ENCODE measurements at places on chromosomes 5 and 9.

GRCh38 chr5:173637340-173637739 lies 20.9 kb upstream of the BOD1 start:
- no peak for DNase-seq
- H3K4me3 ChIP-seq = no peak overlapping the region
- no peaks in the 10 kb centered on the region for H3K4me1 ChIP-seq
- no peak overlapping the region for H3K27ac ChIP-seq
- H3K36me3 ChIP-seq = no peaks in the 10 kb centered on the region

DNA sequence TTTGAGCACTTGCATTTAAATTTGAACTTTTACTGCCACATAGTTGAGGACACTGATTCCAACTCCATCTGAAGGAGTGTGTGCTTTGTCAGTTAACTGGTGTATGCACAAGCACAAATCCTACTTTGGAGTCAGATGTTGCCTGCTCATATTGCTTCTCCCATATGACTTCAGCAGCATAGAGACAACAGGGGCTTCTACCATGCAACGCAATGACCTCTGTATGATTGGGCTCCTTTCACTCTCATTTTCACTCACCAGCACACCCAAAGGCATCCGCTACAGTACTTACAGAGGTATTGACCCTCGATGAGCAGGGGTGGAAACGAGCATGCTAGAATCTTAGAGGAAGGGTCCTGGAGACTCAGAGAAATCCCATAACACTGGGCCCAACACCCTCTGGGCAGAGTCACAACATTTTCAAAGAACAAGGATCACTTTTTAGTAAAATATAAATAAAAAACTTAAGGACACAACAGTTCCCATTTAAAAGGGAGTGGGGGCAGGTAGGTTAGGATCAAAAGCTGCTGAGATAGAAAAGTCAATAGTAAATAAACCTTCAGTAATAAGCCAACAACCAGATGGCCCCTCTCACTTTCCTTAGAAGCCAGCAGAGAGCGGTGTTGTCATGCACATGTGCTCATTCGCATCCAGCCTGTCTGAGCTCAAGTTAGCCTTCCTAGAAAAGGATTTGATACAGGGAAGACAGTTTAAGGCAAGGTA lies 203.8 kb downstream of the SNCAIP start:
- DNase-seq = no peak
- H3K36me3 ChIP-seq = no peaks in the 10 kb centered on the region
- H3K27me3 ChIP-seq = no peaks in the 10 kb centered on the region
- H3K27ac ChIP-seq = no peak overlapping the region

- DNase-seq = no peak
- no peak overlapping the region for H3K4me3 ChIP-seq
- H3K27ac ChIP-seq = no peak overlapping the region
- H3K27me3 ChIP-seq = no peaks in the 10 kb centered on the region
- H3K36me3 ChIP-seq = no peaks in the 10 kb centered on the region
- no peaks in the 10 kb centered on the region for H3K4me1 ChIP-seq
Measured at GRCh38 chr5:133665571-133665970, 53.2 kb upstream of the FSTL4 start.

GRCh38 chr9:109805050-109805449 lies 25.1 kb downstream of the PALM2AKAP2 start:
- H3K27me3 ChIP-seq = peaks cover 3% of the 10 kb centered on the region
- no peaks in the 10 kb centered on the region for H3K4me1 ChIP-seq
- no peak overlapping the region for H3K4me3 ChIP-seq
- H3K36me3 ChIP-seq = no peaks in the 10 kb centered on the region
- no peak for DNase-seq

DNA sequence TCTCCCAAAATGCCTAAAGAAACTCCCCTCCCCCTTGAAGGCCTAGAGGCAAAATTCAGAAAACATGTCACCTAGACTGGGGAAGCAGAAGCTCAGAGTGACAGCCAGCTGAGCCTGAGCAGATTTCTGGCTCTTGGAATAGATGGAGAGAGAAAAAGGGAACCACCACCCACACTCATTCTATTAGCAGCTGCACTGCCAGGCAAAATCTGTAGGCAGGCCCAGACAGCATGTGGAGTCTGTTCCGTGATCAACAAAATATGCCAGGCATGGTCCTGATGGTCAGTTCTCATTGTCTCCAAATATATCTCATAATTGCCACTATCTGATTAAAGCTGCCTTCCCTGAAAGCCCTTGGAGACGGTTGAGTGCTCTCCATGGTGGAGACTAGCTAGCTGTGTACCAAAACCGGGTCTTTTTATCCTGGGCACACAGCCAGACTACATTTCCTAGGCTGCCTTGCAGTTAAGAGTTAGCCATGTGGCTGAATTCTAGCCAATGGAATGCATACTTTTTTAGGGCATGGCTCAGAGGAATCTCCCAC lies 131.7 kb upstream of the GPR151 start:
- no peak overlapping the region for H3K4me3 ChIP-seq
- no peak for DNase-seq
- no peaks in the 10 kb centered on the region for H3K36me3 ChIP-seq

DNA sequence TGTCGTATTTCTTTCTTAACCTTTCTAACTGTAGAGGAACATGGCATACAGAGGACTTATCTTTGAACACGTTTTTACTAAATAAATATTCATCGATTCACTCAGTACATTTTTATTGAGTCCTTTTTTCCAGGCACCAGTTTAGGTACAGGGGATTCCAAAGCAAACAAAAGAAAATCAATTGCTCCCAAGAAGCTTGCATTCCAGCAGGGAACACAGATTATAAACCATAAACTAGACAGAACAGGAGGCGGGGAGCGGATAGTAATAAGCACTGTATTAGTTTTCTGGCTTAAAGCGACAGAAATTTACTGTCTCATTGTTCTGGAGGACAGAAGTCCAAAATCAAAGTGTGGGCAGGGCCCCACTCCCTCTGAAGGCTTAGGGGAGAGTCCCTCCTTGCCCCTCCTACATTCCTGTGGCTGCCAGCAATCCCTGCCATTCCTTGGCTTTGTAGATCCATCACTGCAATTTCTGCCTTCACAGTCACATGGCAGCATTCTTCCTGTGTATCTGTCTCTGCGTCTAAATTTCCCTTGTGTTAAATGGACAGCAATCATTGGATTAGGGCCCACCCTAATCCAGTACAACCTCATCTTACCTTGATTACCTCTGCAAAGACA lies 115.5 kb downstream of the COL23A1 start:
- H3K4me1 ChIP-seq = no peaks in the 10 kb centered on the region
- H3K36me3 ChIP-seq = no peaks in the 10 kb centered on the region
- no peaks in the 10 kb centered on the region for H3K27me3 ChIP-seq
- DNase-seq = peak; percentile 8
- no peak overlapping the region for H3K27ac ChIP-seq

DNA sequence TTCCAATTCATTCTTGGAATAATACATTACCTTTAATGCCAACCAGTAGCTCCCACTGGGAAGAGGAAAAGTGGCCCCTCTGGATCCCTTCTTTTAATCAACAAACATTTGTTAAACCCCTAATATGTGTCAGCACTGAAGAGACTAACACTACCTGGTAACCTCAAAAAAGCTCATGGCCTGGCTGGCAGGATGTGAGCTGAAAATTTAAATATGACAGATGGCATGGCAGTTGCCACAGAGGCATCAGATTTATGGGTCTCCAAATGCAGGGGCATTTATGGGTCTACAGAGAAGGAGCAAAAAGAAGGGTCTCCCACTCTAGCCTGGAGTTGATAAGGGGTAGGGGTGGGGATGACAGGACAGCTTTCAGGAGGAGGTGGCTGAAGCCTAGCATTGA lies 12.5 kb downstream of the DNAH5 start:
- no peaks in the 10 kb centered on the region for H3K27me3 ChIP-seq
- H3K4me3 ChIP-seq = no peak overlapping the region
- no peak for DNase-seq
- H3K36me3 ChIP-seq = no peaks in the 10 kb centered on the region
- no peak overlapping the region for H3K27ac ChIP-seq

- H3K36me3 ChIP-seq = no peaks in the 10 kb centered on the region
- no peak for DNase-seq
- H3K27me3 ChIP-seq = no peaks in the 10 kb centered on the region
- H3K4me1 ChIP-seq = no peaks in the 10 kb centered on the region
- H3K4me3 ChIP-seq = no peak overlapping the region
- H3K27ac ChIP-seq = no peak overlapping the region
Measured at GRCh38 chr5:124783794-124784193, 37.4 kb upstream of the ZNF608 start.

DNA sequence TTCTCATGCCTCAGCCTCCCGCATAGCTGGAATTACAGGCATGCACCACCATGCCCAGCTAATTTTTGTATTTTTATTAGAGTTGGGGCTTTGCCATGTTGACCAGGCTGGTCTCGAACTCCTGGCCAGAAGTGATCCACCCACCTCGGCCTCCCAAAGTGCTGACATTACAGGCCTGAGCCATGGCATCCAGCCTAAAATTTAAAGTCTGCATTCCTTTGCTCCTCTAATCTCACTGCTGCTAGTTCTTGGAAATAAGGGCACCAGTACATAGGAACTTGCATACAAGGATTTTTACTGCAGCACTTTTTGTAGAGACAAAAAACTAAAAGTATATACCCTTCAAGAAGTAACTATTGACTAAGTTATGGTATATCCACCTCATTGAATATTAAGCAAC lies 20.0 kb upstream of the DCP2 start:
- DNase-seq = no peak
- no peak overlapping the region for H3K4me3 ChIP-seq

DNA sequence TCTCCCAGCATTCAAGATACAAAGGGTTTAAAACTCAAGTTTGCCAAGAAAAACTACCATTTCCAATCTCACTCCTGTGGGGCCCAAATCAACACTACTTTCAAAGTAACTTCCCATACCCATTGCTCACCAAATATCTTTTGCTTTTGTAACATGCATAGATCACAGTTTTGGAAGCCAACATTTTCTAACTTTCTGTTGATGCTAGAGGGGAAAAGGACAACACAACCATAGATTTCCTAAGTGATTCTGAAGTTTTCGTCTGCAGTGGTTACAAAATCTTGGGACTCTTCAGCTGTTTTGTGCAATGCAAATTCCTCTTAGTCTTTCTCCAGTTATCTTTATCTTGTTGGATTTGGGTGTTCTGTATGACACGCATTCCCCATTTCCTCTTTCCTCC lies 94.1 kb upstream of the PAPPA start:
- no peaks in the 10 kb centered on the region for H3K27me3 ChIP-seq
- H3K27ac ChIP-seq = no peak overlapping the region
- H3K36me3 ChIP-seq = no peaks in the 10 kb centered on the region
- DNase-seq = no peak

DNA sequence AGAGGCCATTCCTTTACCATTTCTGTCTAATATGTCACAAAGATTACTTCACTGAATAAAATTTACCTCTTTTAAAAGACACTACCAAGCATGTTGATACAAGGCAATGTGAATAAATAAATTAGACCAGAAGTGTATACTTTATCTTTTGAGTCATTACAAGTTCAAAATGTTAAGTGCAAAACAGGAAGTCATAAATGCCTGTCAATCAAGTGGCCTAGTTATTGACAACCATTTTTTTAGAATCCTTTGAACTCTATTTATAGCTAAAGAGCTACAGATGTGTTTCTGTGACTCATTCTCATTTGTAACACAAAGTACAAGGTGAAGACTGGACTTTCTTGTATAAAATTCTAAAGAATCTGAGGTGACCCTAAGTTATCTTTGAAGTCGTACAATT lies 602.7 kb upstream of the SEMA6A start:
- no peak for DNase-seq
- no peaks in the 10 kb centered on the region for H3K27me3 ChIP-seq
- H3K27ac ChIP-seq = no peak overlapping the region
- no peaks in the 10 kb centered on the region for H3K4me1 ChIP-seq
- H3K36me3 ChIP-seq = no peaks in the 10 kb centered on the region

- DNase-seq = no peak
- no peak overlapping the region for H3K27ac ChIP-seq
- no peak overlapping the region for H3K4me3 ChIP-seq
Measured at GRCh38 chr5:124231230-124231629, 515.2 kb downstream of the ZNF608 start.

DNA sequence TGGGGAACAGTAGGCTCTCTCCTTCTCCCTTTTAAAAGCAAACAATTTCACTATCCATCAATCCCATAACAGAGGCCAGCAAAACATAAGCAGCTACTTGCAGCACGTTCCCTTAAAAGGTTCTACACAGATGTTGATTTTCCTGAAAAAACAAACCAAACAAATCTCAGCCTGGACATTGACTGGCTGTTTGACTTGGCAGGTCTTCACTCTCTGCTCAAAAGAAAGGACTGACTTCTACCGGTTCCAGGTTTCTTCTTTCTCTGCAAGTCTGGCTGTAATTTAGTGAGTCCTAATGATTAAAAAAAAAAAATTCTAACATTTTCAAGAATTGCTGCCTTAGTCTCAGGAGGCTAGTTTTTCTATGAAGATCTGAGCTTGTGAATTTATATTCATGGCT lies 203.1 kb upstream of the EFNA5 start:
- no peaks in the 10 kb centered on the region for H3K27me3 ChIP-seq
- no peak for DNase-seq
- no peaks in the 10 kb centered on the region for H3K4me1 ChIP-seq
- no peaks in the 10 kb centered on the region for H3K36me3 ChIP-seq
- no peak overlapping the region for H3K4me3 ChIP-seq
- no peak overlapping the region for H3K27ac ChIP-seq

GRCh38 chr5:10745133-10745532 lies 15.9 kb downstream of the DAP start:
- no peak overlapping the region for H3K4me3 ChIP-seq
- no peak overlapping the region for H3K27ac ChIP-seq
- peaks cover 23% of the 10 kb centered on the region for H3K36me3 ChIP-seq
- H3K27me3 ChIP-seq = no peaks in the 10 kb centered on the region
- H3K4me1 ChIP-seq = no peaks in the 10 kb centered on the region

DNA sequence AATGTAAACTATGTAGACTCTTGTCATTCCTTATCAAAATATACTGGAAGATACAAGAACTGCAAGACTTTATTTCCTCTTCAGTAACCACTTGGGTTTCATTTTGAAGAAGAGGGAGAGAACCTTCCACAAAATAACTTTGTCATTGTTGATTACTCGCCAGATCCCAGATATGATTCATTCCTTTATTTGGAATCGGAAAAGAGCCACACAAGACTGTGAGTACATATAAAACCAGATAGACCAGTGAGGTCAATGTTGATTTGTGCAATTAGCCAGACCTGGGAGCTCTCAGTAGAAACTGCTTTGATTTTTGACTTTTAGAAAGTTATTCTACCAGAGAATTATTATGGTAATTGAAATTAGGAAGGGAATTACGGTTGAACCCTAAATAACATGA lies 146.1 kb downstream of the TMEM167A start:
- H3K27ac ChIP-seq = no peak overlapping the region
- no peaks in the 10 kb centered on the region for H3K4me1 ChIP-seq
- H3K27me3 ChIP-seq = no peaks in the 10 kb centered on the region
- no peaks in the 10 kb centered on the region for H3K36me3 ChIP-seq
- no peak for DNase-seq
- no peak overlapping the region for H3K4me3 ChIP-seq

DNA sequence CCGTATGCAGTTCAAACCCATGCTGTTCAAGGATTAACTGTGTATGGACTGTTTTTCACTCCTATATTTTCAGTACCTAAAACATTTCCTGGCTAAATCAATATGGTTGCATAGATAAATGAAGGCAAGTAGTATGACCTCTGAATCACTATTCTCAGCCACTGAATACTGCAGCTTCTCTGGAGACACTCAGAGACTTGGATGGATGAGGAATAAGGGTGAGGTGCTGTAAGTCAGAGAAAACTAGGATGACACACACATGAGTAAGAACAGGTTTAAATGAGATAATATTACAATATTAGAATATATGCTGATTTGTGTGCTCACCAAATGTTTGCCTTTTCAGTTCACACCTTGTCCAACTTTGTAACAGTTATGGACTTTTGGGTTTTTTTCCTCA lies 26.0 kb upstream of the ANXA1 start:
- no peak overlapping the region for H3K4me3 ChIP-seq
- H3K36me3 ChIP-seq = no peaks in the 10 kb centered on the region
- H3K27ac ChIP-seq = no peak overlapping the region
- no peaks in the 10 kb centered on the region for H3K27me3 ChIP-seq
- DNase-seq = no peak
